Karpas-422 (cell line): ENCODE measurements at places on chromosomes 1 and 21. TPM values are rescaled to one million over a fixed set of nuclear protein-coding genes. Genes with fewer than 3 reads are reported as not detected.

- H3K4me1 ChIP-seq = no peaks in the 10 kb centered on the region
- H3K27me3 ChIP-seq = no peaks in the 10 kb centered on the region
- H3K4me3 ChIP-seq = no peak overlapping the region
- no peak for DNase-seq
Observed at GRCh38 chr1:232596666-232597303, 33.1 kb downstream of the SIPA1L2 start.

GRCh38 chr1:58754683-58755467 lies 29.0 kb downstream of the JUN start:
- no peak overlapping the region for H3K27ac ChIP-seq
- no peak for DNase-seq
- no peaks in the 10 kb centered on the region for H3K27me3 ChIP-seq
- H3K4me3 ChIP-seq = no peak overlapping the region
- no peaks in the 10 kb centered on the region for H3K36me3 ChIP-seq
- H3K4me1 ChIP-seq = no peaks in the 10 kb centered on the region

GRCh38 chr1:52400131-52400530 lies 4.1 kb downstream of the ORC1 start:
- H3K36me3 ChIP-seq = peaks cover 46% of the 10 kb centered on the region
- H3K27ac ChIP-seq = no peak overlapping the region
- H3K4me1 ChIP-seq = peaks cover 14% of the 10 kb centered on the region
- no peaks in the 10 kb centered on the region for H3K27me3 ChIP-seq
- H3K4me3 ChIP-seq = no peak overlapping the region

DNA sequence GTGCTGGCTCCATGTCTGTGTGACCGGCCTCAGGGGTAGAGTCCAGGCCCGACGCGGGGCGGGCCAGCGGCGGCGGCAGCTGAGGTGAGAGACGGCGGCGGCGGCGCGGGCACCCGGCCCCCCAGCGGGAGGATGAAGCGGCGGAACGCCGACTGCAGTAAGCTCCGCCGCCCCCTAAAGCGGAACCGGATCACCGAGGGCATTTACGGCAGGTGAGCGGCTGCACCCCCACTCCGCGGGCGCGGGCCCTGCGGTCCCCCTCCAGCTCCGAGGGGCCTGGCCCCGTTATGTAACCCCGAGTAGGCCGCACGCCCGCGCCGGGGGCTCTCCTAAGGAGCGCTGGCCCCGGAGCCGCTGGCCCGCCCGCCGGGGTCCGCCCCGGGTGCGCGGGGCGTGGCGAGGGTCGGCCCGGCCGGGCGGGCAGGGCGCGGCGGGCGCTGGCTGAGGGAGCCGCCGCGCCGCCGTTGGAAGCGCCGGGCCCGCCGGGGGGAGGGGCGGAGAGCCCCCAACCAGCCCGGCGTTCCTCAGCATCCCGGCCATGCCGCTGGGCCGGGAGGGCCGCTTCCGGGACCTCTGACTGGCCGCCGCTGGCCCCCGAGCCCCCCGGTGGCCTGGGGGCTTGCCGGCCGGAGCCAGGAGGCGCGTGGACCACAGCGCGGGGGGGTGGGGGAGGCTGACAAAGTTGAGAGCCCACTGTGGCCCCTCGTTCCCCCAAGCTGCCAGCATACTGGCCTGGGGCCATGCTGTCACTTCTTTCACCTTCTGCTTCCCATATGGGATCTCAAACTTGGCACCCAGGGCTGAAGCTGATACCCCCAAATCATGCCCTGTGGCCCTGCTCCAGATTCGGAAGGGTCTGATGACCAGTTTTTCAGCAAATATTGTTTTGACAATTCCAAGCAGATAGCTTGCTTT lies 527 bp downstream of the MACO1 start:
- DNase-seq = peak; percentile 59
- no peaks in the 10 kb centered on the region for H3K27me3 ChIP-seq
- peak overlapping the region; percentile 71 for H3K4me3 ChIP-seq
- H3K27ac ChIP-seq = peak overlapping the region; percentile 96
- peaks cover 59% of the 10 kb centered on the region for H3K4me1 ChIP-seq

PTAFR gene
- total RNA-seq = 37.8 and 74.2 TPM in 2 replicates

GRCh38 chr1:40059960-40060750 lies 19.6 kb downstream of the CAP1 start:
- DNase-seq = no peak
- peak overlapping the region; percentile 98 for H3K27ac ChIP-seq
- H3K36me3 ChIP-seq = peaks cover 36% of the 10 kb centered on the region
- H3K4me3 ChIP-seq = peak overlapping the region; percentile 56; the same call in 1 of the 2 replicates

CD2 gene
- total RNA-seq = not detected in 2 replicates

- peak overlapping the region; percentile 87 for H3K4me3 ChIP-seq
- peaks cover 86% of the 10 kb centered on the region for H3K4me1 ChIP-seq
- no peaks in the 10 kb centered on the region for H3K27me3 ChIP-seq
- peaks cover 21% of the 10 kb centered on the region; the same call in 1 of the 2 replicates for H3K36me3 ChIP-seq
Observed at GRCh38 chr1:207868251-207868773, 42.6 kb downstream of the CD34 start.

- DNase-seq = no peak
- no peak overlapping the region for H3K4me3 ChIP-seq
- H3K27me3 ChIP-seq = no peaks in the 10 kb centered on the region
- H3K27ac ChIP-seq = no peak overlapping the region
- no peaks in the 10 kb centered on the region for H3K36me3 ChIP-seq
- no peaks in the 10 kb centered on the region for H3K4me1 ChIP-seq
Observed at GRCh38 chr1:204314171-204314892, 45.4 kb downstream of the PLEKHA6 start.

- H3K27me3 ChIP-seq = no peaks in the 10 kb centered on the region
- no peak for DNase-seq
- H3K4me1 ChIP-seq = peaks cover 19% of the 10 kb centered on the region
- H3K27ac ChIP-seq = no peak overlapping the region
Observed at GRCh38 chr1:12336413-12336812, 106.6 kb downstream of the VPS13D start.

DNA sequence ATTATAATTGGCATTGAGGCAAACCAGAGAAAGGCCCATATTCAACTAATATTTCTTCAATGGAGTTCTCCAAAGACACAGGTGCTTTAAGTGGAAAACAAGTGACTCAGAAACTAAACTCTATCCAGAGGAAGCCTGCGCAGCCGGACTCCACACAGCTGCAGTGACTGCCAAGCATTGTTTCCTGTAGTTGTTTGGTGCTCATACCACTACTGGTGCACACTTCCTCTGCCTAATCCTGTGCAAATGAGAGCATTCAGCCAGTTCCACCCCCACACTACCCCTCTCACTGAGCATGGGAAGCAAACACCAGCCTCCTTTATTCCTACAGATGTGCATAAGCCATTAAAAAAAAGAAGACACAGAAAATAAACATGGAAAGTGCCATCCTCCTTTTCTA lies 102.9 kb downstream of the VAV3 start:
- H3K4me1 ChIP-seq = peaks cover 11% of the 10 kb centered on the region
- no peaks in the 10 kb centered on the region for H3K36me3 ChIP-seq
- no peak overlapping the region for H3K27ac ChIP-seq
- no peak overlapping the region for H3K4me3 ChIP-seq

LCE1B gene
- total RNA-seq = not detected in 2 replicates

DNA sequence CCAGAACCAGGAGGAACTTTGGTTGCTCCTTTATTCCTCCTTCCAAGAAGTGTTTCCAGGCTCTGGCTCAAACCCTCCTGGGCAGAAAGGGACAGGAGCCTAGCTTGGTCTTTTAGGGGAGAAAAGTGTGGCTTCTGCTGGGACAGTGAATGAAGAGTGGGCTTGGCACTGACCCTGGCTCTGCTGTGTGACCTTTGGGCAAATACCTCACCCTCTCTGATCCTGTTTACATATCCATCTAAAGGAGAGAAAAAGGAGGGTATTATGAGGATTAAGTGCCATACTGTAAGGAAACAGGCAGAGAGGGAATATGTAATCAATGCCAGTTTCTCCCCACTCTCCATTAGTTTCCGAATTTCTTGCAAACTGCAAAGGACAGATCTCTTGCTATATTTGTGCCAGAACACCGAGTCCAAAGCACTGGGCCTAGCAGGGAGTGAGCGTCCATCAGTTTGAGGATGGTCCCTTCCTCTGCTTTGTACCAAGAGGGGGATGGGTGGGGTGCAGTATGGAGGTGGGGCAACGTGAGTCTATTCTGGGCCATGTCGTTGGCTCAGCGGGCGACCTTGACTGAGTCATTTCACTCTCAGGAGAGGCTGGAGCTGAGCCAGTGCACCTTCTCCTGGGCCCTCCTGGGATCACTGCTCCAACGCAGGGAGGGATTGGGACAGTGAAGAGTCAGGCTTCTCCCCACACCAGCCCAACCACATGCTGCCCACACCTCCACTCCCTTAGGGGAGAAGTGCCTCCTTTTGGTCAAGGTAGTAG lies 38.4 kb downstream of the IGSF21 start:
- no peak overlapping the region for H3K27ac ChIP-seq
- DNase-seq = no peak
- H3K4me3 ChIP-seq = no peak overlapping the region
- no peaks in the 10 kb centered on the region for H3K4me1 ChIP-seq

GRCh38 chr1:79150576-79150975 lies 144.0 kb upstream of the ADGRL4 start:
- no peaks in the 10 kb centered on the region for H3K27me3 ChIP-seq
- no peak overlapping the region for H3K4me3 ChIP-seq
- H3K27ac ChIP-seq = no peak overlapping the region
- no peaks in the 10 kb centered on the region for H3K4me1 ChIP-seq
- no peak for DNase-seq

DNA sequence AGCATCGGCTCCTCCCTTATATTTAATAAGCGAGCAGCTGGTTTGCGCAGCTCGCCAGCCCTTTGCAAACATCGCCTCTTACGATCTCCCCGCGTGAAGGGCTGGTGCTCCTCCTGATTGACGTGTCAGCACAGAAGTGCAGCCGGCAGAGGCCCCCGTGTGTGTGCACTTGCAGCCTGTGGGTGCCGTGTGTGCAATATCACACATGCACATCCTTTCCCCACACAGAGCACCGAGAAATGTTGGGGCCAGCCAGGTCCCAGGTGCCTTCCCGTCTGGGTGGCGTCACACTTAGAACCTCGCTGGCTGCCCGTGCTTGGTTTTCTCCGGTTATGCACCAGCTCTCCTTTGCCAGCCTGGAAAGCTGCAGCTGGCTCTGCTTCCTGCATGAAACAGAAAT lies 126.6 kb upstream of the AJAP1 start:
- no peak overlapping the region for H3K27ac ChIP-seq
- DNase-seq = no peak
- H3K36me3 ChIP-seq = no peaks in the 10 kb centered on the region
- H3K4me1 ChIP-seq = no peaks in the 10 kb centered on the region
- H3K4me3 ChIP-seq = no peak overlapping the region
- no peaks in the 10 kb centered on the region for H3K27me3 ChIP-seq

CELA3A gene
- not detected in 2 replicates for total RNA-seq

GRCh38 chr1:223350361-223350908 lies 13.5 kb downstream of the SUSD4 start:
- no peaks in the 10 kb centered on the region for H3K27me3 ChIP-seq
- H3K4me3 ChIP-seq = no peak overlapping the region
- no peaks in the 10 kb centered on the region for H3K36me3 ChIP-seq
- DNase-seq = no peak
- no peaks in the 10 kb centered on the region for H3K4me1 ChIP-seq

- no peaks in the 10 kb centered on the region for H3K27me3 ChIP-seq
- no peaks in the 10 kb centered on the region for H3K36me3 ChIP-seq
- DNase-seq = no peak
- H3K4me3 ChIP-seq = no peak overlapping the region
- H3K27ac ChIP-seq = no peak overlapping the region
Observed at GRCh38 chr1:31238986-31239613, 587 bp downstream of the NKAIN1 start.

IQCC gene
- 1.2 and 3.9 TPM in 2 replicates for total RNA-seq

GRCh38 chr1:169708647-169709046 lies 2.8 kb downstream of the SELL start:
- H3K4me1 ChIP-seq = no peaks in the 10 kb centered on the region
- no peak overlapping the region for H3K27ac ChIP-seq
- DNase-seq = no peak
- H3K27me3 ChIP-seq = no peaks in the 10 kb centered on the region
- no peaks in the 10 kb centered on the region for H3K36me3 ChIP-seq
- H3K4me3 ChIP-seq = no peak overlapping the region

DNA sequence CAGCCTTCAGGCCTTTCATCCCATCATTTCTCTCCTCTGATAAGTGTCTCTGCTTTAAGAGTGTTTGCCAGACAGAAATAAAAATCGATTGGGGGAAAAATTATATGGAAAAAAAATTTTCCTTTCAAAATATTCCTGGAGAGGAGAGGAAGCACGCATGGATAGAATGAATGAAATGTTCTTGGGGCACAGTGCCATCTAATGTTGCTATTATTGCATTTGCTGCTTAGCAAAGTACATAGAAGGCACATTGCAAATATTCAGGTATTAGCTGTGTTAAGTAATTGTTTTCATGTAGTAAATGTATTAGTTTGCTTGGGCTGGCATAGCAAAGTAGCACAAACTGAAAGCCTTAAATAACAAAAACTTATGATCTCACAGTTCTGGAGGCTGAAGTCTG lies 18.1 kb downstream of the B3GALT5 start:
- no peaks in the 10 kb centered on the region for H3K27me3 ChIP-seq
- no peak overlapping the region for H3K27ac ChIP-seq
- H3K36me3 ChIP-seq = no peaks in the 10 kb centered on the region
- H3K4me3 ChIP-seq = no peak overlapping the region
